B cell (primary cell): ENCODE measurements at places on chromosomes 13 and 19.

DNA sequence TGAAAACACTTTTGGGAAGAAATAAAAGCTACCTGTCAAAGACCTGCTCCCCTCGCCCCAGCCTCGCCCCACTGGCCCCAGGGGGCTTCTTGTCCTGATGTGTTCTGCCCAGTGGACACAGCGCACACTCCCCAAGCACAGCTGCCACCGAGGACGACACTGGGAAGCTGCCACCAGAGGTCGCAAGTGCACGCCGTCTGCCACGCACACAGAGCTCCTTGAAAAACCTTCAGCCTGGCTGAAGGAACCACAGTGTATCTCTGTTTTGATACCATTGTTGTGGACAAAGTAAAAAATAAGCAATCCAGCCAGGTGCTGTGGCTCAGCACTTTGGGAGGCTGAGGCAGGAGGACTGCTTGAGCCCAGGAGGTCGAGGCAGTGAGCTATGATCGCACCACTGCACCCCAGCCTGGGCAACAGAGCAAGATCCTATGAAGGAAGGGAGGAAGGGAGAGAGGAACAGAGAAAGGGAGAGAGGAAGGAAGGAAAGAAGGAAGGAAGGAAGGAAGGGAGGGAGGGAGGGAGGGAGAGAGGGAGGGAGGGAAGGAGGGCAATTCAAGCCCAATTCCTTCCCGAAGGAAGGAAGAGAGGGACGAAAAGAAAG, 57.3 kb downstream of the CEBPG start:
- peak; percentile 51 for DNase-seq

DNA sequence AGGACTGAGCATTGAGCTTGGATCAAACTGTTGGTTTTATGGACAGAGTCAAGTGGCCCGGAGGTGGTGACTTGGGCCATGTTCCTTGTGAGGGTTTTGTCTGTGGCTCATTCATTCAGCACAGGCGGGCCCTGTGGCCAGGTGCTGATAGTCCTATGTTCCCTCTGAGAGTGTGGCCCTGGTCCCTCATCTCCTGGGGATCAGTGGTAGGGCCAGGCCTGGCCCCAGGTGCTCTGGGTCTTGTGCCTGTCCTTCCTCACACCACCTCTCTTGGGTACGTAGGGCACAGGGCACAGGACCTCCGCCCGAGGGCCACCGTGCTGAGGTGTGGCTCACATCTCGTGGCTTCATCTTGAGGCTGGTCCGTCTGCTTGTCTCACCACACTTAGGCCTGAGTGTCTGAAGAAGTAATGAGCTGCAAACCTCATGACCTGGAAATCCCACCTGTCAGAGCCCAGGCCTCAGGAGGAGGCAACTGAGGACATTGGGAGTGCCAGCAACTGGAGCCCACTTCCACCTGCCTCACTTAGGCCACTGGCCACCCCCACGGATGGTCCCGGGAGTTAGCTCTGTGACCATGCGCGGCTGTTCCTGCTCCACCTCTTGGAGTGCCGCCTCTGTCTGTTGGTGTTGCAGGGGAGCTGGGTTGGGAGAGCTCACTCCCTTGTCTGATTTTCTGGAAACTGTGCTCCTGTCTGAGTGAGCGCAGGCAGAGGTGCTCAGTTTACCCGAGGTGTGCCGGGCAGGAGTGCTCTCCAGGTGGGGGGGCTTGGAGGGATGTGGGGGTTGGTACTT, 53.4 kb downstream of the KDM4B start:
- no peak for DNase-seq

DNA sequence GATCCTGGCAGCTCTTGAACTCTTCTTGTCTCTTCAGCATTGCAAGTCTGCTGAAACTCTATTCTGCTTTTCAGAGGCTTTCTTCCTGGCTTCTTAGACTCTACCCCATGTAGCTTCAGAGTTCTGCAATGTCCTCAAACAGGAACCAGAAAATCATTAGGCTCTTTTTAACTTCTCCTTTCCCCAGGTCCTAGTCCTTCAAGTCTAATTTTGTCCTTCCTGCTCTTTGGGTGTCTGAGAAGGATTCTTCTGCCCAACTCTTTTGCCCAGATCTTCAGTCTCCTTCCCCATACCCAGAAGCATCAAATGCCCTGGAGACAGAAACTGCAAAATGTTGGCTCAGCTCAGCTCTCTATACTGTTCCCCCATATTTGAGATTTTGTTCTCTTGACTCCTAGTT, 50.0 kb upstream of the CALM3 start:
- no peak for DNase-seq

DNA sequence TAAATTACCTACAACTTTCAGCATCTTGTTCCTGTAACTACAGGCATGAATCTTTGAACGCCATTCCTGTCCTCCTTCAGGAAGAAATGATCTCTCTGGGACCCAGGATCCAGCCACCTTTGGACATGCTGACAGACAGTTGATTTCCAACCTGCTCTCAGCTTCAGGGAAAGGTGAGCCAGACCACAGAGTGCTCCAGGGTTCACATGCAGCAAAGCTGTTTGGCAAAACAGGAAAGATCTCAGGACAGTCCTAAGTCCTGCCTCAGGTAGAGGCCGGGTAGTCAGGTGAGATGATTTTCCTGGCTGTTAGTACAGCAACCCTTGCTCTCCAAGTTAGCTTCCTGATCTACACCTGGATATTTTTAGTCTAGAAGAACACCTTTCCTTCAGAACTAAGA, 9.1 kb downstream of the SLC15A1 start:
- DNase-seq: no peak

DNA sequence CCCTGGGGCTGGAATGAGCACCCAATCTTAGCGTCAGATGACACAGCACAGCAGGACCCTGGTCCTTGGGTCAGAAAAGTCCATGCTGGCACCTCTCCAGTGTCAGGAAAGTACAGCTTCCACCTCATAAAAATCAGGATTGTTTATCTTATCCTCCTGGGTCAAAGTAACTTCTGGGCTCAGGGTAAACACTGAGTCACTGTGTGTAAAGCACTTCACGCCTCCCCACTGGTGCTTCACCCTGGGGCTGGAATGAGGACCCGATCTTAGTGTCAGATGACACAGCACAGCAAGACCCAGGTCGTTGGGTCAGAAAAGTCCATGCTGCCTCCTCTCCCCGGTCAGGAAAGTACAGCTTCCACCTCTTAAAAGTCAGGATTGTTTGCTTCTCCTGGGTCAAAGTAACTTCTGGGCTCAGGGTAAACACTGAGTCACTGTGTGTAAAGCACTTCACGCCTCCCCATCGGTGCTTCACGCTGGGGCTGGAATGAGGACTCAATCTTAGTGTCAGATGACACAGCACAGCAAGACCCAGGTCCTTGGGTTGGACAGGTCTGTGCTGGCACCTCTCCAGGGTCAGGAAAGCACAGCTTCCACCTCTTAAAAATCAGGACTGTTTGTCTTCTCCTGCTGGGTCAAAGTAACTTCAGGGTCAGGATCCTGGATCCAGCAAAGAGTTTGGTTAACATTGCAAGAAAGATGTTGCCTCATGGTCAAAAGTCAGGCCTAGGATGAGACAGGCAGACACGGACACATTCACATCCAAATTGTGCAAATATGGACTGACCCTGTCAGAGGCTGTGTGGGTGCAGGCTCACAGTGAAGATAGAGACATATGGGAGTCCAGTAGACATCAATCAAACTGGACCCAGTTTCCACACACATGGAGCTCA, 39.2 kb upstream of the CYP2A7 start:
- DNase-seq: no peak

GRCh38 chr13:33110713-33111413, 94.6 kb downstream of the KL start:
- DNase-seq: peak; percentile 65

DNA sequence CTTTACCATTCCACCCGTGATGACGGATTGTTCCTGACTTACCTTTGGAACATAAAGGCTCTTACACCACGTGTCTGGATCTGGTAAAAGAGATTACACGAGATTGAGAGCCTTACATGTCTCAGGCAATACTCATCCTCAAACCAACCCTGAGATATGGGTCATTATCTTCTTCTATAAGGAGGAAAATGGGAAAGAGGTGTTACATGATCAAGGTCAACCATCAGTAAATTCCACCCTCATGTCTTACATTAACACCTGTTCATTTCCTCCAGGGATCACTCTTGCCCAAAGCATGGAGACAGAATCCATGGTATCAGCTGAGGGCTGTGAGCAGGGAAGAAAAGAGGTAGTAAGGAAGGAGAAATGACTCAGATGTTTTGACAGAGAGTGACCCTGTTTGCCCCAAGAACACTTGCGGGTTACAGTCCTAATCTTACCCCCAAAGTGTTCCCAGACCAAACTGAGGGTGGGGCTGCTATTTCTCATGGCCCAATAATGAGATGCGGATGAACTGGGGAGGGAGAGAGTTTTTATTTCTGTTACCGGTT, 19.6 kb downstream of the LILRB4 start:
- no peak for DNase-seq

DNA sequence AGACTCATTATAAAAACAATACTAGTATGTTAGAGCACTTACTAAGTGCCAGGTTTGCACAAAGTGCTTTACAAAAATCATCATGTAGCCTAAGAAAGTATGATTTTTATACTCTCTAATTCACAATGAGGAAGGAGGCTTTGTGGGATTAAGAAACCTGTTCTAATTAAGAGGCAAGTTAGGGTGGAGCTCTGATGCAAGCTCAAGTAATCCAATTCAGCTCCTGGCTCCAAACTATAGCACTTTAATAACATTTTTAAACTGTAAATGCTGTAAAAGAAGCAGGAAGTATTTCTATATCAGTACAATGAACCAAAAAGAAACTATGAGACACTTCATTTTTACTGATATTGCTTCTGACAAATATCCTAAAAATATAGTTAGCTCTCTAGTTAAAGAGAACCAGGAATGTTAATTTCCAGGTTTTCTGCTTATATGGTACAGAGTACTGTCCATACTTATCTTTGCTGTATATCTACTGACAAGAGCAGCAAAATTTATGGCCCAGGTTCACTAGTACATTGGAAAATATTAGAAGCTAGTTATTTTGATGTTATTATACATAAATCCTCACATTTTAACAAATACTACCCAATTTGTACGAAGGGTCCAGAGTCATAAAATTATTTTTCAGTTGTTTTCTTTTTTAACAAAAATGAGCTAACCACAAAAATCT, 482.0 kb downstream of the DIAPH3 start:
- no peak for DNase-seq

DNA sequence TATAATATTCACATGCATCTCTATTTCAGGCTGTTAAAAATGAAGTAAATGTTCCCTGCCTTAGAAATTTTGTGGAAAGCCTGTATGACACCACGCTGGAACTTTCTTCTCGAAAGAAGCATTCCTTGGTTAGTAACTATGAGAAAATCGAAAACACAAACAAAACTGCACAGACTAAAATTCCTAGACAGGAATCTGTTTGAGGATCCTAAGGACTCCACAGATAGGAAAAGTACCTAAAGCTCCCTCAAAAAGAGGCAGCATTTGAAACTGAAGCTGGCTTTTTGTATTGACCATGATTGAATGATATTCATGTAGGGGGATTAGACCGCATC, 103.4 kb downstream of the FRY start:
- no peak for DNase-seq

GRCh38 chr13:81377921-81378320, 1037.0 kb upstream of the SPRY2 start:
- no peak for DNase-seq

DNA sequence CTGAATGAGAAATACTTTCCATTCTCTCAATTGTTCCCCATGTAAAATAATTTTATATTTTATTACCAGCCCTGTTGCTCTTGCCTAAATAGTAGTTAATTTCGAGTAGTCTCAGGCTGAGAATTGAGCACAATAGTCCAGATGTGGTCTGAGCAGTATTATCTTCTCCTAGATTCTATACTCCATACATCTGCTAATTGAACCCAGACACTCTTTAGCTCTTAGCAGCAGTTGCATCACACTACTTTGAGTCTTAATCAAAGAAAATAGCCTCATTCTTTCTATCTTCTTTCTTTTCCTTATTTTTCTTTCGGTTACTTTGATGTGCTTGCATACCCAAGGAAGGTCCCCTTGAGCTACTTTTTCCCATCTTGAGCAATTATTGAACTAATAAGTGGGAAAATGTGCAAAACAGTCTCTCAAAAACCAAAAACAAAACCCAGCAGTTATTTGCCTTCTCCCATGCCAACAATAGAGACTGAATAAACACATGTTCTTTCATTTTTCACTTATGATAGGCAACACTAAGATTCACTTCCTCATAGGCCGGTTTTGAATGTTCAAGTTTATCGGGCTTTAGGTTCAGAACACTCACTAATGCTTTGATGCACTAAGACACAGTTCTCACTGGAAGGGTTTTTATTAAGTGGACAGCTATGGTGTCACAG, 204.5 kb downstream of the POU4F1 start:
- DNase-seq: no peak

GRCh38 chr19:1311543-1312091, 25.9 kb downstream of the EFNA2 start:
- no peak for DNase-seq

- no peak for DNase-seq
Observed at GRCh38 chr19:42109896-42110295, 22.4 kb downstream of the POU2F2 start.

- DNase-seq: no peak
Observed at GRCh38 chr13:71374471-71375049, 492.4 kb downstream of the DACH1 start.

GRCh38 chr13:40401911-40402776, 264.3 kb downstream of the FOXO1 start:
- DNase-seq: peak; percentile 56

GRCh38 chr13:76955193-76955592, 6.9 kb downstream of the ACOD1 start:
- no peak for DNase-seq

DNA sequence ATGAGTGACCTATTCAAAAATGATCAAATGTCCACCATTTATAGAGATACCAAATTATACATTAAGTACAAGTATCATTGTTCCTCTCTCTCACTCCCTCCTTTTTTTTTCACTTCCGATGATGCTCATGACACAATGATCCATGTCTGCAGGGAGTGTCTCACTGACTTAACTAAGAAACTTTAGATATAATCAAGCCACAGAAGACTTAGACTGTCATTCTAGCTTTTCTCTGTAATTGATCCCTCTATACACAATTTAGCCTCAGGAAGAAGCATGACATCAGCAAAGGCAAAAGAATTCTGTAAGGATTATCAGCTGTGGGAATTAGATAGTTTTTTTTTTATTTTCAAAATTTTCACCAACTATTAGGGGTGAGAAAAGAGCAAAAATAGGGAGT, 734.9 kb upstream of the PCDH9 start:
- DNase-seq: no peak

DNA sequence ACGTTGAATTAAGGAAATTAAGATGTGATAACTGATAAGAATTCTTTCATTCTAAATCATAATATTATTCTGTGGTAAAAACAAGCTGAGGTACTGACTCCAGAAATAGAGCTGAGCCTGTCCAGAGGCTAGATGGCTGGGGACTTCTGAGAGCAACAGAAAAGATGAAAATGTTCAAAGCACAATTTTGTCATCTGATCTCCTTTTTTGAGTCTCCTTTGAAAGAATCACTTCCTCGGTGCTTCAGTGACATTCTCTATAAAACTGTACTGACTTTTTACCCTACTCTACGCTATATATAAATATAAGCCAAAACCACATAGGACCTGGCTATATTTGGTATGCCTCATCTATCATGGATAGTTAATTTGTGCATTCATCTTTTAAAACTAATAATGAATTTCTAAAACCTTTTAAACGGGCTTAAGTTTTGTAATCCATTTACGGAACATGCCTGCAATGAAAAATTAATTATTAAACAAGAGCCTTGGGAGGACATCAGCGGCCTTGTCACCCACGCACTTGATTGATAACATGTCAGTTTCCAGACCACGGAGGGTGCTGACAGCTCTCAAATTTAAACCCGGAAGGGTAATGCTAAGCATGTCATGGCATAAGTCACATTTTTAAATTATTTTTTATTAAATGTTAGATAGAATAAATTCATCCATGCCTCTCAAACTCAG, 235.5 kb downstream of the PCDH9 start:
- no peak for DNase-seq
